ENCODE measurements at places on chromosomes 7 and 10.

DNA sequence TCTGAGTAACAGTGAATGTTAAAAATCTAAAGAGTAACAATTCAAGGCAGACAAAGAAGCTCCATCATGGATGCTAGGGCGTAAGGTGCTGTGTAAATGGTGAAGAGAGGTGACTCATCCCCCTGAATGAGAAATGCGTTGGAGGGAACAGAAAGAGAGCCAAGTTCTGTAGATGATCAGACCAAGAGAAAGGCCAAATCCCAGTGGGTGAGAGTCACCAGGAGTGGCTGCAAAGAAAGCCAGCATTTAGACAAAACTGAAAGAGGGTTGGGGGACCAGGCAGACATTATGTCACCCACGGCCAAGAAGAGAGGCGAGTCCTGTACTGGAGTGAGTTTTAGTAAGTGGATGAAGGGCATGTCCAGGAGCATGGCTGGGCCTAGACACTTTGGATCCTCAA lies 153.1 kb downstream of the TRIL start:
- peak; percentile 10 for DNase-seq

GRCh38 chr10:110461088-110461487 lies 36.6 kb upstream of the DUSP5 start:
- DNase-seq: no peak

- DNase-seq: no peak
These were observed 704 bp downstream of the ZNRF2 start for GRCh38 chr7:30285067-30285535.

DNA sequence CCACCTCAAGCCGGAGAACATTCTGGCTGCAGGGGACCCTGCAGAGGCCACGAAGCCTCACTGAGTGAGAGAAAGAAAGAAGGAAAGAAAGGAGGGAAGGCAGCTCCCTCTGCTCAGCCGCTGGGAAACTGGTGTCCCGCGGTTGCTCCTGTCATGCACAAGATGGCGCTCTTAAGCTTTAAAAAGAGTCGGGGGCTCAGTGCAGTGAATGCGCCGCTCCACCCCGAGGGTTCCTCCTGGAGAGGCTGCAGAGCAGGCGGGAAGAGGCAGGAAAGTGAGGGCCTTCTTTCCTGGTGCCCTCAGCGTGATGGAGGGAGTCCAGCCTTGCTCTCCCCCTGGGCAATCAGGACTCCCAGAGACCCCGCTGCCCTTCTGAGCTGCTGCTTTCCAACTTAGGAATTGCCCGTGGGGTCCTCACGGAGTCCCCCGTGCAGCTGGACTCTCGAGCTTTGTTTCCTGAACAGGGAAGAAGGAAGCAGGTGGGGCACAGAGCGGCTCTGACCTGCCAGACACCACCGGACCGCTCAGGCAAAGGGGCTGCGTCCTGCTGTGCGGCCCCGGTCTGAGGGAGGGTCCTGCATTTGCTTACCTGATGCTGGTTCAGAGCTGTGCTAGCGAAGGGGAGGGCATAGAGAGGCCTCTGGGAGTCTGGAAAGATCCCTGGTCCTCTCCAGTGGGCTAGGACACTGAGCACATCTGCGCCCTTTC lies 141.9 kb upstream of the MKI67 start:
- no peak for DNase-seq

All from AG09319 (cell line).